ENCODE measurements at places on chromosomes 3 and 15.

GRCh38 chr15:58544756-58545155 is 113.0 kb downstream of the LIPC start:
- DNase-seq, result no peak

- no peak for DNase-seq
Measured at GRCh38 chr3:80696280-80696679, 928.5 kb upstream of the ROBO1 start.

- DNase-seq, result peak; percentile 59
Measured at GRCh38 chr15:66472176-66472999, 25.2 kb downstream of the SNAPC5 start.

DNA sequence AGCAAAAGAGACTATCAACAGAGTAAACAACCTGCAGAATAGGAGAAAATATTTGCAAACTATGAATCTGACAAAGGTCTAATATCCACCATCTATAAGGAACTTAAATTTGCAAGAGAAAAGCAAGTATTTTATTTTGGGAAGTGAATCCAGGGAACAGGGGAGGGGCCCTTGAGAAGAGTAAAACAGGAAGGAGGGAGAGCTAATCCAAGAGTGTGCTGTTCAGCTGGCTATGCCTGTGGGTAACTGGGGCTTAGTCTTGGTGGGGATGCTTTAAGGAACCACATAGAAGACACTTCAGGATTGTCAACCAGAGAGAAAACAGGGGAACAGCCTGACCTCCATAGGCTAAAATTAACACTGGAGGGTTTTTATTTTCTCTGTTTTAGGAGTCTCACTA is 3.9 kb upstream of the HHLA2 start:
- no peak for DNase-seq

All from CD4-positive, alpha-beta T cell treated with Interleukin-6 at 100 ng/mL for 8 hours (primary cell).